Fibroblast of skin of back (primary cell): ENCODE measurements at places on chromosomes 7 and 10.

DNA sequence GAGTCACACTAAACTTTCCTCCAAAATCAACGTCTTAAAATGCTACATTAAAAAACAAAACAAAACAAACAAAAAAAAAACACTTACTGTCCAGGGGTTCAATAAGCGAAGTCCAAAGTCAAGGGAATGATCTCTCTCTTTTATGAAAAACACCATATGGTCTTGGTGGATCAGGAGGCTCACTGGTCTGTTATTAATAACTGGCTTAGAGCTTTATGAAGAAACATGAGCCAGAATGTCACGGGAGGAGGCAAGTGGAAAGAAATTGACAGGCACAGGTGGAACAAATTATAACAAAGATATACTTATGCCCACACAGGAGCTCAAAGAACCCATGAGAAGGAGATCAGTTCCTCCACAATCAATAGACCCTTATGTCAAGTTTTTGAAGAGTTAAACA lies at the start of gene MRLN:
MRLN (minus strand) TSS at position 189 of the 400 bp plus-strand sequence.
- no peak for DNase-seq

DNA sequence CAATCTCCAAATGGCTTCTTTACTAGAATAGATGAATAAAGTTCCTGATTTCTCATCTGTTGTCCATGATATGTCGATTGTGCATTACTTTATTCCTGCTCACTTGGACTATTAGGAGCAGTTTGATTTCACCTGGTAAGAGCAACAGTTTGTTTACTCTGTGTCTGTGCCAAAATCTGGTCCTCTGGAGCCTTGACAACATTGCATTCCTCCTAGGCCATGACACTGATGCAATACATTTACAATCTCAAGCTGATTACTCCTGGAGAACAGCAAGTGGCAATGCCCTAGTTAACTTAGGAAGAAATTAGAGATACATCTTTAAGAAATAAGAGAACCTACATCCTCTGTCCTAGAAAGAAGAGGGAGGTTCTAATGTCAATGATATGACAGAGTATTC lies 71.8 kb downstream of the SGCE start:
- no peak for DNase-seq

DNA sequence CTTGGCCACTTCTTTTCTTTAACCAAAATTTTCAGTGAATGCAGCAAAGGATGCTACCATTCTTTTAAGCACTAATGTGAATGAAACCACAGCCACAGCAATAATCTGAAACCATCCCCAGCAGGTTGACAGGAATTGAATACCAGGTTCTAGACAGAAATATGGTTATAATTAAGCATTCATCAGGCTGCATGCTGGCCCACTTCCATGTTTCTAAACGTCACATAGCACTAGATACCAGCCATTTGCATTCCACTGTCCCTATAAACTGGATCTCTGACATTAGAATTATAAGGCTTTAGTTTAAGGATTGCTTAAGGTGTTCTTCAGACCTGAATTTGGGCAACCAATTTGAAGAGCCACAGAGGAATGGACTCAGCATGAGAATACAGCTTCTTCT lies 340.8 kb upstream of the KLF6 start:
- DNase-seq: no peak

GRCh38 chr7:107147464-107148393 lies 21.1 kb upstream of the HBP1 start:
- peak; percentile 38 for DNase-seq

GRCh38 chr7:70728872-70729552 lies 402.9 kb upstream of the GALNT17 start:
- DNase-seq: no peak

DNA sequence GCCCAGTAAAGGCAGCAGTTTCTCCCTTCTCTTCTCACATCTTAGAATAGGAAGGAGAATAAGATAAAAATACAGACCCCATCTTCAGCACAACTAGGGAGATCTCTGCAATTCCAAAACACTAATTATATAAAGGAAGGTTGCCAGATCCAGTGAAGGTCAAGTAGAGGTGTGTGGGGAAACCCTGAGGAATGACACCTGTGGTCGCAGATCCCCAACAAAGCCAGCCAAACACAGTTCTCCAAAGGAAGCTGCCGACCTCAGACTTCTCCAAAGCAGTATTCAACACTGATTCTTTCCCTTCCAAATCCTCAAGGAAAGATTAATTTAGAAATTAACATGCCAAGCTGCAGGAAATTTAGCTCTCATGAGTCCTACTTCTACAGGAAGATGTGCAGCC lies 62.9 kb upstream of the OIT3 start:
- no peak for DNase-seq

- no peak for DNase-seq
Measured at GRCh38 chr10:23001901-23002516, 74.2 kb downstream of the ARMC3 start.

- DNase-seq: no peak
Measured at GRCh38 chr10:96988426-96988825, 156.3 kb downstream of the LCOR start.

DNA sequence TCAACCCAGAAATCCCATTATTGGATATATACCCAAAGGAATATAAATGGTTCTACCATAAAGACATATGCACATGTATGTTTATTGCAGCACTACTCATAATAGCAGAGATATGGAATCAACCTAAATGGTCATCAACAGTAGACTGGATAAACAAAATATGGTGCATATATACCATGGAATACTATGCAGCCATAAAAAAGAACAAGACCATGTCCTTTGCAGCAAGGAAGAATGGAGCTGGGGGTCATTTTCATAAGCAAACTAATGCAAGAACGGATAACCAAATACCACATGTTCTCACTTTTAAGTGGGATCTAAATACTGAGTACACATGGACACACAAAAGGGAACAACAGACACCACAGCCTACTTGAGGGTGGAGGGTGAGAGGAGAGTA lies 2.2 kb upstream of the AFAP1L2 start:
- no peak for DNase-seq

DNA sequence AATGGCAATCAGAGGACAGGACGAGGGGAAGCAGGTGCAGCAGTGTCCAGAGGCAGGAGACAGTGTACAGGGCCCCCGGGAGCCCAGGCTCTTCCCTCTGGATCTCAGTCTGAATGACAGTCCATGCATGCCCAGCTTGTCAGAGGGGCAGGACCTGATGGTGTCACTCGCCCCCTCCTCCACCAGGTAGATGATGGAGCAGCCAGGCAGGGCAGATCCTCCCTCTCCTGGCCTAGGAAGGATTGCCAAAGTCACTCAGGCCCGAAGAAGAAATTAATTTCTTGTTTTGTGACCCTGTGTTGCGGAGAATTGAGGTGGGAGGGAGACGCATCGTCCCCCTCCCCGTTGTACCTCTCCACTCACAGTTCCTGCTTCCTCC lies 4.0 kb downstream of the VSTM4 start:
- no peak for DNase-seq

- DNase-seq: no peak
Measured at GRCh38 chr7:133723044-133723443, 404.1 kb upstream of the LRGUK start.

- DNase-seq: peak; percentile 95
Measured at GRCh38 chr10:84296091-84296981, 32.1 kb upstream of the CCSER2 start.

- DNase-seq: no peak
Measured at GRCh38 chr7:104142147-104142546, 65.7 kb downstream of the ORC5 start.

DNA sequence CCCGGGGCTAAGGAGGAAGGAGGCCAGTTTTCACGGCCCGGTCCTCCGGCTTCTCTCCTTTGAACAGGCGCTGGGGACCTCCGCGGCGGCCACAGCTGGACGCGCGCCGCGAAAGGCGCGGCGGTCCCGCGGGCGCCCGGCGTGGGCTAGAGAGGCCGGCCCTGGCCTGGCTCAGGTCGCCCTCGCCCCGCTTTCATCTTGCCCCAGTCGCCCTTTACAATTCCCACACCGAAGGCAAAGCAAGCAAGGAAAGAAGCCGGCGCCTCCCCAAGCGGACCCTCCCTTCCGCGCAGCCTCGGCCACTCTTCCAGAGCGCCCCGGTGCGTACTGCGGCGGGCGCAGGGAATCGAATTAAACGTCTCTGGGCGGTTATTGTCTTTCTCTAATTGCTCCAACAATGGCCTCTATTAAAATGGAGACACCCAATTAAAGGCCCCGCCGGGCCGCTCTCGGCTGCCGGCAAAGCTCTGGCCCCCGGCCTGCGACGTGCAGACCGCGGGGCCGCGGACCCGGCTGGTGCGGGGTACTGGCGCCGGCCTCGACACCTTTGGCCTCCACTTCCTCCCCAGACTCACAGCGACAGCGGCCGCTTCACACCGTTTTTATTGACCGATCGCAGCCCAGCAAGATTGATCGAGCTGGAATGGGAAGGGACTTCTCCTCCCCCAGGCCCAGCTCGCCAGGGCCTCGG lies 4.5 kb upstream of the GATA3 start:
- no peak for DNase-seq

GRCh38 chr10:86979977-86980448 lies 11.7 kb downstream of the ADIRF start:
- peak; percentile 82 for DNase-seq

DNA sequence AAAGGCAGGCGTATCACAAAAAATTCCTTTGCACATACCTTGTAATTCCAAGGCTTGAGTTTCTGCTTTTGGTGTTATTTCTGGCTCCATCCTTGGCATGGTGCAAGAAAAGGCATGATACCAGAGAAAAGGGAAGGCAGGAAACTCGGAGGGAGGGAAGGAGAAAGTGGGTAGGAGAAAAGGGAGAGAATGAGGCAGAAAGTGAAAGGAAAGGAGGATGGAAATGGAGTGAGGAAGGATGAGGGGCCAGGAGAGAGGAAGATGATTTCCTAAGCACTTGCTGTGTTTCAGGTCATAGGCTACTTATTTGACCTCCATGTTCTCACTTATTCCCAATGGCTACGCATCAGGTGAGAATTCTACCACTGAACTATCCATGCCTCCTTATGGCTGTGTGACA lies 110.8 kb upstream of the JCAD start:
- no peak for DNase-seq

DNA sequence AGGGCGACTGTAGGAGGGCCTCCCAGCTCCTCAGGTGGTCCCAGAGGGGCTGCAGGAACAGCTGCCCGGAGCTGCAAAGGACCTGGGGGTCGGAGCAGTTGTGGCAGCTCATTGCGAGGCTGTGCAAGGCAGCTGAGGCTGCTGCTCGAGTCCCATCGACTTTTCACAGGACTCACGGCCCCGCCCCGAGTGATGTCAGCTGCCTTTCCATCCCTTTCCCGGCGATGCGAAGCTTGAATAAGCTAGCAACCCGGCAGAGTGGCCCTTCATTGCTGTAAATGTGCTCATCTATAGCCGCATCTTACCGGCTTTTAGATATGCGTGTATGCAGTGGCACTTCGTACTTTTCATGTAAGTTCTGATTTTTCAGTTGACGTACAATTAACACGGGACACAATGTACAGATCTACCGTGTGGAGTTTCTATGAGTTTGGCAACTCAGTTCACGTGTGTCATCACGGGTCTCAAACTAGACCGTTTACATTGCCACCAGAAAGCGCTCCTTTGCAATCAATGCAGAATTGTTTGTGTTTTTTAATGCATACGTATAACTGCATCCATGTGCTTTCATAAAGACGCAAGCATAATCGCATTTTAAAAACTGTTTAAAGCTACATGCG lies at the start of gene CH25H:
CH25H (minus strand) TSS at position 137 of the 620 bp plus-strand sequence; CDS start at position 112, 25 bp downstream.
- peak; percentile 80 for DNase-seq

GRCh38 chr10:103636492-103636891 lies 143.0 kb downstream of the NEURL1 start:
- no peak for DNase-seq

- no peak for DNase-seq
Measured at GRCh38 chr10:127736915-127737562, at the start of gene FOXI2. FOXI2 (plus strand) TSS chr10:127737185; CDS start chr10:127737274, 89 bp downstream.

- DNase-seq: no peak
Measured at GRCh38 chr7:91357901-91358300, 93.7 kb downstream of the FZD1 start.

DNA sequence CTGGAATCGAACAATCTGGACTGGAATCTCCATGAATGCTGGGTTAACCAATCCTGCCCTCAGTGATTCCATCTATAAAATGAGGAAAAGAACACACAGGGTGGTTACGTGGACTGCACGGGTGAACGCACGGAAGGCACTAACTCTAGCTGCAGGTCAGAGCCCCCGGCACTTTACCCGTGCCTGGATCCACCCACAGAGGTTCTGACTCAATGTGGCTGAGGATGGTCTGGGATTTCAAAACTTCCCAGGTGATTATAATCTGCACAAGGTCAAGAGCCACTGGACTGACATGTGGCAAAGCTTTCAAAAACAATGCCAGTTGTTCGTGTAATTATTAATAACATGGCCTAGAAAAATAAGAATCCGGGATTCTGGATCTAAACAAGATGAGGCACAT lies 29.2 kb downstream of the KIAA1549 start:
- no peak for DNase-seq

- DNase-seq: no peak
Measured at GRCh38 chr7:67018940-67019339, 22.3 kb downstream of the TYW1 start.

DNA sequence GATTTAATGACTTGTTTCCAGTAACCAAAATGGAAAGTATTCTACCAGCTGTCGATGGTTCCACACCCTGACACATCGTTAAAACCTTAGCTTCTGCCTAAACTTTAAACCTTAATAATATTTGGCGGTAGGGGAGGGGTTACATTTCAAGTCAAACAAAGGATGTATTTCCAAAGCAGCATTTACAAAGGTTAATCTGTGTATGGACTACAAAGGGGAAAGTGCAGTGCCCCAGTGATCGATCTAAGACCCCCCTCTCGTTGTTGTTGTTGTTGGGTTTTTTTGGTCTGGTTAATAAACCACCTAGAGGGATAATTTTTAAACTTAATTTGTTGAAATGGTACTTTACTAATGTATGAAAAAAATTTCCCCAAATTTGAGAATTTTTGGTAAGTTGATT lies 1.1 kb upstream of the STEAP2 start:
- no peak for DNase-seq

DNA sequence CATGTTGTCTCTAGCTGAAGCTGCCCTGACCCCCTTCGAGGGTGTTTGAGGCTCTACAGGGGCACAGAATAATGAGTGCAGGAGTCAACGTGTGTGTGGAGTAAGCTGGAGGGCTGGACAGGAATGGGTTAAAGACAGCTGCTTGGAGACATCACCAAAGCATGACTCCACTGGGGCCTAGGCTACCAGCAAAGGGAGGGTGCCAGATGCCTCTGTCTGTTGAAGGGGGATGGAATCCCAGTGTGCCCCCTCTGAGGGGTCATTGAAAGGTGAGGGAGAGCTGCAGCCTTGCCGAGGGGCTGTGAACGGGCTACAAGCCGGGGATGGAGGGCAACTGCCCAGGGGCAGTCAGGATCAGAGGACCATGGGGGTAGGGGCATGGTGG lies 51.7 kb upstream of the PODXL start:
- peak; percentile 42 for DNase-seq

- DNase-seq: peak; percentile 10
Measured at GRCh38 chr10:6579904-6580278, at the start of gene PRKCQ. PRKCQ (minus strand) TSS chr10:6580276; CDS start chr10:6515135, 65,141 bp downstream.
